ENCODE measurements at places on chromosomes 1 and 21.

- peak; percentile 47 for DNase-seq
Measured at GRCh38 chr1:94038511-94038910, 82.4 kb downstream of the ABCA4 start.

DNA sequence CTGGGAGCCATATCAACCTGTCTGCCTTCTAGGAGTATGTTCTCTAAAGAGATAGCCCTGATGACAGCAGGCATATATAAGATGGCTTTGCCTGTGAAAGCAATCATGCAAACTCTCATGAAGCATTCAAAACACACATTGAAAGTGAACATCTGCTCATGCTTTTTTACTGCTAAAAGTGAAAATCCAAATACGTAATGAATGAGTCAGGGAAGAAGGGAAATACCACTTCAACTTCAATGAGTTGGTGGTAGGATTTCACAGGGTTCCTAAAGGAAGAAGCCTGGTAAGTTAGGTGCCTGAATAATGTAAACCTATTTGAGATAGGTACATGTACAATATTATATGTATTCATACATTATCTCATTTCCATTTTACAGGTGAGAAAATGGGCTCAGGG, 50.5 kb upstream of the SLFNL1 start:
- DNase-seq = no peak

DNA sequence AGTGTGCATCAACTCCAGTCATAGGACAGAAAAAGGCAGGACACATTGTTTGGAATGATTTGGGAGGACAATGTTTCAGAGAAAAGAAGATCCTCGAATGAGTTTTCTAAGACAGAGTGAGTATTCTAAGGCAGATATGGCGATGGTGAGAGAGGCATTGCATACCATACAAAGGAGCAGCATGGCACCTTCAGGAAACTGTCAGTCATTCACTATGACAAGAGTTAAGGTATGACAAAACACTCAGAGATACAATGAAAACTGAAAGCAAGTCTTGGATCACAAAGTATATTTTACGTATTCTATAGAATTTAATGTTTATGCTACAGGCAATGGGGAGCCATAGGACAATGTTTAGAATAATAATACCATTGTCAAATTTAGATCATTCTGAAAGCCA, 337.4 kb upstream of the LYPLAL1 start:
- DNase-seq = no peak

DNA sequence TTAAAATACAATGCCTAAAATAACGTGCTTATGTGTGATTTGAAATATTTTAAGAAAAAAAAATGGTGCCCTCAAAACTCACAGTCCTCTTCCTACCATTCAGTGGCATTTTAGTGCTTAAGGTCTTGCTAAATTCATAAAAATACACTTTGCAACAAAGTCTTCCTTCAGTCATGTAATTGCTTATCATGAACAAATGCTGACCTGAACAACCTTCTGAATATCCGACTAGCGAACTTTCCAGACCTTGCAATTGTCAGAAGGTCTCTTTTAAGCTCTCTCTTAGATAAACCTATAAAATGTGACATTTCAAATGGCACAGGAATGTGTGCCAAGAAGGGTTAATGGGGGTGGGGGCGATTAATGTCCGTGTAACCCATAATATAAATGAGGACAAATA, 858 bp downstream of the BRINP3 start:
- DNase-seq = no peak

DNA sequence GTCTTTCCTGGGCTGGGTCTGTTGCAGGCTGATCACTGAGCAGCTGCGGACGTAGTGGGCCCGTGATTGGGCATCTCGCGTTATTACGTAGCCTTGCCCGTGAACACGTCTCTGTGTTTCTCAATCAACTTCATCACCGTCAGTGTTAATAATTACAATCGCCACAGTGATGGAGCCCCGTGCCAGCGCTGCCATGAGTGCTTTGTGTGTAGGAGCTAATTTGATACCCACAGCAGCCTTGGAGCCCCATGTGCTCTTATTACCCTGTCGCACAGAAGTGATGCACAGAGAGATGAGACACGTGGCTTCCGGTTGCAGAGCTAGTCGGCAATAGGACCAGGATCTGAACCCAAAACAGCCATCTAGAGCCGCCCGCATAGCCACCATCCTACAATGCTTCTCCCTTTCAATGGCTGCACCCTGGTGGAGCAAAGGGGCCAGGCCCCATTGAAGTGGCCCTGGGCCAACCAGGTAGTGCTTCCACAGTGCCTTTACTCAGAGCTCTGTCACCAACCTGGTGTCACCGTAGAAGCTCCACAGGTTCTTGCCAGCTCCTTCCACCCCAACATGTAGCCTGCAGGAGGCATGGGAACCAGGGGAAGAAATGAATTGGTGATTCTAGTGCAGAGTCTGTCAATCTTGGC, 398.5 kb upstream of the VAMP3 start:
- peak; percentile 6 for DNase-seq

GRCh38 chr21:44962403-44962966, 22.7 kb downstream of the SLX9 start:
- DNase-seq = no peak

- DNase-seq = no peak
Measured at GRCh38 chr21:29583424-29583924, 284.8 kb downstream of the BACH1 start.

GRCh38 chr1:175578425-175578824, 165.0 kb downstream of the TNR start:
- no peak for DNase-seq

GRCh38 chr1:43134068-43134467, 38.0 kb downstream of the EBNA1BP2 start:
- no peak for DNase-seq

- DNase-seq = no peak
Measured at GRCh38 chr21:29624776-29625175, 315.0 kb downstream of the GRIK1 start.

DNA sequence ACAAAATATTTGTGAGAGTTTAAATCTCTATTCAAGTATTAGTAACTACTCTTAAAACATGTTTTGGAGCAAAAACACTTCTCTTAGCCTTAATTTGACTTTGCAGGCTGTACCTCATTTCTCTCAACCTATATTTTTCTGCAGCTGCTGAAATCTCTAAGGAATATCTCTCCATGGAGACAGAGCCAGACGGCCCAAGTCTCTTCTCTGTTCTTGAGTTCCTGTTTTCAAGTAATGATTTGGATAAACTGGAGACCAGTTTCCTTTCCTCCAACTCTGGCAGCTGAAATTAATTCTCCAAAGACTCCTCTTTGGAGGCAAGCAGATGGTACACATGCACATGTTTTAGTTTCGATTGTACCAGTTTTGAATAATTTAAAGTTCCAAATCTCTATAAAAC, 659.7 kb upstream of the NEGR1 start:
- no peak for DNase-seq
